Right renal pelvis (tissue), 4 donors: ENCODE measurements at places on chromosomes 3 and 15. TPM values are rescaled to one million over a fixed set of nuclear protein-coding genes. Genes with fewer than 3 reads are reported as not detected.

Gene SATB1
- polyA plus RNA-seq: 42.3 TPM

DNA sequence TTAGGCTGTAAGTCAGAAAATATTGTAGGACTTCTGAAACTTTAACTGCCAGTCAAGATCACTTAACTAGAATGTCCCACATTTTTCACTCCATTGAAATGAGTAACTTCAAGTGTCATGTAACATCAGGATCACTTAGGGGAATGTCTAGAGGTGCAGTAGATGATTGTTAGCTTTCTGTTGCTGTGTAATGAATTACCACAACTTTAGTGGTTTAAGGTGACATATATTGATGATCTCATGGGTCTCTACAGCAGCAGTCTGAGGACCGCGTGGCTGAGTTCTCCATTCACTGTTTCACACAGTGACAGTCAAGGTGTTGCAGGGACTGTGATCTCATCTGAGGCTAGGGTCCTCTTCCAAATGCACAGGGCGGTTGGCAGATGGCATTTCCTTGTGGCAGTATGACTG lies 82.7 kb downstream of the SLC25A26 start:
- no peak for DNase-seq

DNA sequence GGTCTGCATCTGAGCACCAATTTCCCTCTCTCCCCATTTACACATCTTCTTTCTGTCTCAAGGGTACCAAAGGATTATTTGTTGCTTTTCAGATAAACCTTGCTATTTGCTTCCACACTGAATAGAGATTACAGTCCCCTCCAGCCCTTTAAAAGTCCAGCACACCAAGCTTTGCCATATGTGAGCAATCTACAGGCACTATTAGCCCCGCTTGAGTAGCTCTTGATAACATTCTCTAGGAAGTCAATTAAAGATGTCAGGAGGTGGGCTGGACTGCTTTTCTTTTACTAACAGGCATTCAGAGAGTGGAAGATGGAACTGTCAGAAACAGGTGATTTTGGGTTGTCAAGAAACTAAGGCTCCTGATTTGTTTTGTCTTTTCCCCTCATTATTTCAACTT lies 417.0 kb downstream of the ROBO2 start:
- DNase-seq: no peak

Gene NMB
- polyA plus RNA-seq: 5.7 TPM

Gene LIPH
- polyA plus RNA-seq: 1.6 TPM

Gene KCNH8
- polyA plus RNA-seq: 0.97 TPM

Gene CCDC54
- 0.11 TPM for polyA plus RNA-seq

DNA sequence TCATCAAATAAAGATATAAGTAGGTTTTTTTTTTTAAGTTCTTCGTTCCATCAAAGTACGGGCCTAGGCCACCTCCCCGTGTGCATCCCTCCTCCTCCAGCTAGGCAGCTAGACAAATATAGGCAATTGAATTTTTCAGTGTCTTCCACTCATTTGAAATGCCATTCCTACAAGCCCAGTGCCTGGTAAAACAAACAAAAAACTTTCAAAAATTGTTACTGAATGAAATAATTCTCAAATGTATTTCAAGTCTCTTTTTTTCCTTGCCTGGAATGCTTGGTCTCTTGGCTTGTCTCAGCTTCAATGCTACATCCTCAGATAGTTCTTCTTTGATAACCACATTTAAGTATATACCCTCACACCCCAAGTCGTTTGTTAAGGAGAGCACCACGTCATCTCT lies 3.8 kb downstream of the EIF2AK4 start:
- no peak for DNase-seq

DNA sequence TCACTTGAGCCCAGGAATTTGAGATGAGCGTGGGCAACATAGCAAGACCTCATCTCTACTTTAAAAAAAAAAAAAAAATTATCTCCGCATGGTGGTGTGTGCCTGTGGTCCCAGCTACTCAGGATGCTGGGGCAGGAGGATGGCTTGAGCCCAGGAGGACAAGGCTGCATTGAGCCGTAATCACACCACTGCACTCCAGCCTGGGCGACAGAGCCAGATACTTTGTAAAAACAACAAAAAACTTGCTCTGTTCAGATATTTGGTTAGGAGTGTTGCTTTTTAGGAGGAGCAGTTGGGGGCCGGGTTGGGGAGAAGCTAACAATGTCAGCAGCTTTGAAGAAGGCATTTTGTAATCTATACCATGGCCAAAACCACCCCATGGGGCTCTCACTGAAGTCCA lies 4.1 kb downstream of the GCNT3 start:
- DNase-seq: no peak

DNA sequence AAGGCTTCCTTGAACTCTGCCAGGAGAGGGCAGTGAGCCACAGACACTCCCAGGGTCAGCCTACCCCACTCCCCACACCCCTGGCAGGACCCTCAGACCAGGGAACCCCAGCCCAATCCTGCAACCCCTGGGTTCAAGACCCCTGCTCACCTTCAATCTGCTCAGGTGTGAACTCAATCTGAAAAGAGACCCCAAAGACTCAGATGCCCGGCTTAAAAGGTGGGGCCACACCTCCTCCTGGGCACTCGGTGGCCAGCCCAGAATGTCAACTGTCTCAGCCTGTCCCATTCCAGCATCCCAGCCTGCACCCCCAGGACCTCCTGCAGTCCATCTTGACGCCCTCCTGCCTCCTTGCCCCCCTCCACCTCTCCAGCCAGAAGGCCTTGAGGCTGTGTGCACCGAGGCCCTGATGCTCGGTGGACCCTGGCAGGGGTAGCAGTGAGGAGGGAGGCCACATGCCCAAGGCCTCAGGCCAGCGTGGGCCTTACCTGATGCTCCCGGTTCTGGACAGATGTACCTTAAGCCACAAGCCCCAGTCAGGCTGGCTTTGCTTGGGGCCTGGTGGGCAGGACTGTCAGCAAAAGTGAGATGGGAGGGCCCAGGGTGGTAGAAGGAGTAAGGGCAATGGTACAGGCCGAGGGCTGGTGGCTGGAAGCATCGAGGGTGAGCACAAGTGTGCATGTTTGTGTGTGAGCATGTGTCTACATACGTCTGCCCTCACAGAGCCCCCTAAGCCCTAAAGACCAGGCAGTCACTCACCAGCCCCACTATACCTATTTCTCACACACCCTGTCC lies 2.2 kb downstream of the MYL3 start:
- DNase-seq: no peak

GRCh38 chr15:64343222-64343621 lies 12.8 kb downstream of the CSNK1G1 start:
- DNase-seq: no peak

Gene LRRC31
- polyA plus RNA-seq: 0.30 TPM

DNA sequence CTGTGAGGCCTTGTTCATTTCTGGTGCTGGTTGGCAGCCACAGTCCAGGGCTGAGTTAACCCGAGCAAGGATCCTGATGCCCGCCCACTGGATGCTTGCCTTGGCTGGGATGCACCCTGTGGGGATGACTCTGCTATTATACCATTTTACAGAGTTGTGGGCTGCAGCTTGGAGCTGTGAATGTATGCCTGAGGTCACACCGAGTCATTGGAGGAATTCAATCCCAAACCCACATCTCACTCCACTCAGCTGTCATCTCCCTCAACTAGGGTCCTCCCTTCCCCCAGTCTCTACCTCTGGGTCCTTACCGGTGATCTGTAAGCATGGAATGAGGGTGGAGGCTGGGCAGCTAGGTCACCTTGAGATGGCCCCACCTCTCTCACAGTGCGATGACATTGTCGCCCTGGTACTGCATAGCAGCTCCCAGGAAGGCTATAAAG lies 22.1 kb downstream of the MAPKAPK3 start:
- DNase-seq: no peak

GRCh38 chr3:41794748-41795589 lies 166.9 kb downstream of the ULK4 start:
- no peak for DNase-seq

- no peak for DNase-seq
Observed at GRCh38 chr15:83283138-83283812, 1.2 kb downstream of the BNC1 start.

Gene STARD5
- polyA plus RNA-seq: 6.9 TPM

DNA sequence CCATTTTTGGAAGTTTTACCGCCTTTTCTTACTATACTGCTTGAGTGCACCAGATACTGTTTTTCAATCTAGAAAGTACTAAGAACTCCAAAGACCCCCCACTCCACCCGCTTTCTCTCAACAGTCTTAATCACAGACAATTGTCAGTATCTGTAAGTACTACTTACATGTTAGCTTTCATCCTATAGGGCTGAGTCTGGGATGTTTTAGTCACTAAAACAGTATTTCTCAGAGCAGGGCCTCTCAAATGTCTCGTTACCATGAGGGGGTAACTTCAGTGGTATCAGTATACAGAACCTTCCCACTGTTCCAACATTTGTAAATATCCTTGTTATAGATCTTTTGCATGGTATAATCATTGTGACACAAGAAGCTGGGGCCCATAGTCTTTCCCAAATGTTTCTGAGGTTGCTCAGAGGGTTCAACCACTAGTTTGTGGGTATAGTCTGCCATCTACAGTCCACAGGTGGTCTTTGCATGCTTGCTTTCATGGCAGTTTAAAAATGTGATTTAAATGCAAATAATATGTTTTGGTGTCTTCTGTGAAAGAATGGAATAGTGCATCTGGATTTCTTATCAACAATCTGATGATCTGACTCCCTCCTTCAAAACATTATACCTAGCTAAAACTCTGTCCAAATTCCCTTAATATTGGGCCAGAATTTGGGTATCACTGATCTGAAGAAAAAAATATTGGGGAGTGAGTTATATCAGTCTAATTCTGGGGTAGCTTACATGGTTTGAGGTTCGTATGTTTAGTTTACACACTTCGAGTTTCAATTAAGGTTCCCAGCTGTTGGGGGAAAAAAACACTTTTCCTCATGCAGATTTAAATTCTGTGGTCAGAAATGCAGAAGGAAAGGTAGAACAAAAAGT lies 18.0 kb upstream of the DNAJC13 start:
- DNase-seq: no peak

Gene BCHE
- polyA plus RNA-seq: 15.9 TPM

DNA sequence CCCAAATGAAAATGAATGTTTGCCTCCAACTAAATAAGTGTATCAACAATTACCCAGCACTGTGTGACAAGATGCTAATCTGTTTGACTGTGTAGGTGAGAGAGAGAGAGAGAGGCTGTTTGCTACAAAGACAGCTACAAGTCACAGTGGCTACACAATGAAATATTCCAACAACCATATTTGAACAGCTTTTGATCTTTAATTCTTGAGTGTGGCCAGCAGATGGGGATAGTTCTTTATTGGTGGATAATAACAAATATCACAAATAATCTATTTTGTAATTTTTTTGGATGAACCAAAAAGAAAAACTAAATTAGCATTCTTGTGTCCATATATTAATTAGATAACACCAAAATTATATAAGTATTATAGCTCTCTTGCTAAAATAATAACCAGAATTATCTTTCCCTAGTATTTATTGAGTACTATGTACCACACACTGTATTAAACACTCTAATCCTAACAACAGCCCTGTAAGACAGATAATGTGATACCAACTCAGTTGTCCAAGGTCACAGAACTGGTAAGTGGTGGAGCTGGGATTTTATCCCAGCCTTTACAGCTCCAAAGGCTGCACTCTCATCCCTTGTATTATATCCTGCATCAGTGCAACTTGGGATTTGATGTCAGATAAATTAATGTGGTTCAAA lies 61.9 kb upstream of the C3orf80 start:
- no peak for DNase-seq
